Cardiac muscle cell (in vitro differentiated cells and primary cell): ENCODE measurements at places on chromosomes 6 and 20.

DNA sequence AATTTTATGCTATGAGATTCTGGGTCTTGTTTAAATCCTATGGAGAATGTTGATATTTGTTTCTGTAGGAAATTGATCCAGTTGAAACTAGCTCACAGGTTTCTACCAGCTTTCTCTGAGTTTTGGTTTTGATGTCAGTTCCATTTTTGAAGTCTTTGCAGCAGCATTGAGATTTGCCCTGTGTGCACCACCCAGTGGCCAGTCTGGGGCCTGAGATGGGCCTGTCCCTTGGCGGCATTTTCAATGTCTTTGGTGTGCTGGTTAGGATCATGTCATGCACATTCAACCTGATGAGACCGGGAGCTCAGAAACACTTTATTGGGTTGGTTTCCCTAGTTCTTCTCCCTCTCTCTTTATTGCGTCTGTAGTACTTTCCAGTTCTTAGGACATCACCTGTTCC lies 395.2 kb upstream of the MAP3K7 start:
- DNase-seq = no peak

GRCh38 chr6:170012037-170012330 lies 260.6 kb downstream of the ERMARD start:
- DNase-seq = no peak

- no peak for DNase-seq
Measured at GRCh38 chr6:163955096-163955495, 540.6 kb downstream of the QKI start.

- no peak for DNase-seq
Measured at GRCh38 chr6:45000833-45001232, 327.3 kb upstream of the RUNX2 start.
